ENCODE measurements at places on chromosomes 16 and 17. TPM values are rescaled to one million over a fixed set of nuclear protein-coding genes. Genes with fewer than 3 reads are reported as not detected.

The SHCBP1 gene
- 17.6 TPM for total RNA-seq

DNA sequence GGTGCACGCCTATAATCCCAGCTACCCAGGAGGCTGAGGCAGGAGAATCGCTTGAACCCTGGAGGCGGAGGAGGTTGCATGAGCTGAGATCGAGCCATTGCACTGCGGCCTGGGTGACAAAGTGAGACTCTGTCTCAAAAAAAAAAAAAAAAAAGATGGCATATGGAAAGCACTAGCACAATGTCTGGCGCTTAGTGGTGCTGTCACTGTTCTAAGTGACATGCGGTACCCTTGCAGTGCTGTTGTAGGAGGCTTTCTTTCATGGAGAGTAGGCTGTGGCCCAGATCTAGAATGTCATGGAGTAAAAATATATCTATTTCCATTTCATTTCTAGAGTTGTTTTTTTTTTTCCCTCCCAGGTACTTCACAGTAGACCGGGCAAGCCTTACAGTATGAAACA lies 14.6 kb upstream of the METTL9 start:
- no peak for DNase-seq

DNA sequence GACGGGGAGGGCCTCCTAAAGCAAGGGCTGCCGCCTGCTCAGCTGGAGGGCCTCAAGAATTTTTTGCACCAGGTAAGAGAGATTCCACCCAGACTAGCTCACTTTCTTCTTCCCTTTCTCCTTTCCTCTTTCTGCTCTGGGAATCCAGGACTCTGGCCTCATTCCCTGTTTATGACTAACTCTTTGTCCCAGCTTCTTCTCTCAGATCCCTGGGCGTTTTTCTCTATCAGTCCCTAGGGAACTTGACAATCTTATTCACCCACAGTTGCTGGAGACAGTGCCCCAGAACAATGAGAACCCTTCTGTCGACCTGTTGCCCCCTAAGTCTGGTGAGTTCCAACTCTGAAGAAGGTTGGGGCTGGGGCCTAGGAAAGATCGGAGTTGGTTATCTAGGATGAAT lies 15.6 kb downstream of the CNTROB start:
- DNase-seq = no peak

DNA sequence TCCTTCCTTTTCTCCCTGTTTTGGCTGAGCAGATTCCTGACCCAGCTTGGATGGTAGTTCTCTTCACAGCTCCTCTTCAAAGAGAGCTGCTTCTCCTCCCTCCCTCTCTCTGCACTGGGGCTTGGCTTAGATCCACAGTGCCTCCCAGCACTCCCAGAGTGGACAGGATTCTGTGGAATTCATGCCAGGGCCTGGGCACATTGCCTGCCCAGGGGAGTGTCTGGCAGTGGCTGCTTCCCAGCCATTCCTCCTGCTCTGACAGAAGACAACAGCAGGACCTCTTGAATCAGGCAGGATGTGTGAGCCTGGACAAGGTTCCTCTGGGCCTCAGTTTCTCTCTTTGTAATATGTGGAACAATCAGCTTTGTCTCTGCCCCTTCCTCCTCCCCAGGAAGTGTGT lies 4.5 kb upstream of the MMP28 start:
- no peak for DNase-seq

DNA sequence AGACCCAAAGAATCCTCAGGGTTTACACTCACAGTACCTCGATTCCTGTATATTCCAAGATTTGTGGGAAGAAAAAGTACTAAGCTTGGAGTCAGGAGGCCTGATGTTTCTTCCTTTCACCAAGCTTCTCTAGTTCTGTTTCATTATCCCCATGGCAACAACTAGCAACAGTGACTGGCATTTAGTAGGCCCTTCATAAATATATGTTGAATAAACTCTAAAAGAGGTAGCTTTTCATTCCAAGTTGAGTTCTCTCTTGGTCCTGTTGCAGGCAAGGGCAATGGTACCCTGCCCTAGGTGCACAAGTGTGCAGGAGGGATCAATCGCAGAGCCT lies 527 bp upstream of the UBE2Z start:
- peak; percentile 26 for DNase-seq

Measured in NCI-H460 (cell line).